NCI-H2227 treated with DMSO at 0.1 percent for 48 hours (cell line): ENCODE measurements at places on chromosomes 3 and 15.

DNA sequence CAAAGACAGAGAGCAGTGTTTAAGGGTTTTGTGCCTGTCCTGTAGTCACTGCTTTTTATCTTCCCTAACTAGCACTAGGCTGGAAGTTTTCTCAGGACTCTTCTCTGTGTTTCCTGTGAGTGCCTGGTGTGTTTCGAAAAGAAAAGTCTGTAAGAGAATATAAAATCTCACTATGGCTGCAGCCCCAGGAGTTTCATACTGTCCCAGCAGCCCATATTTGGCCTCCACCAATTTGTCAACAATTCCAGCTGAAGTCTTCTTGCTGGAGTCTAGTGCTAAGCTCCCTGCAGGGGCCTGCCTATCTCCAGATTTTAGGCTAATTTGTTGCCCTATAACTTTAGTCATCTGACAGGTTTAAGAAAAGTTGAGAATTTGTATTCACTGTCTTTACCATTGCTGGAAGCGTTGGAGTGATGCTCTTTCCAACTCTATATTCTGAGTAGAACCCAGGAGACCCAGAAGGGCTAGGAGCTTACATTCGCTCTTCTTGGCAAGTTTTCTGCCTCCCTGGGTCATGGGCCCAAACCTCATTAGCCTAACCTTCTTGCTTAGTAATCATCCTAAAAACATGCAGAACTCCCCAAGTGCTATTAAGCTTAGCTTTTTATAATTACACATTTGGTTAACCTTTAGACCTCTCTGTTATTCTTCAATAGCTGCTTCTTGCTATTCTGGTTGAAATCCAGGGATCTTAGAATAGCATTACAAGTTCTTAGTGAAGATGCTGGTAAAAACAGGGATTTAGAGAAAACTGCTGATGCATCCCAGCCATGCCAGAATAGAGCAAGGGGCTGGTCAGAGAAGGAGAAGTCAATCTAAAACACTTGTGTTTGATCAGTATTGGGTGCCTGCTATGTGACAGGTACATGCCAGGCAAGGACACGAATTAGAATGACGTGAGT, 283.1 kb downstream of the NEK10 start:
- DNase-seq: no peak

DNA sequence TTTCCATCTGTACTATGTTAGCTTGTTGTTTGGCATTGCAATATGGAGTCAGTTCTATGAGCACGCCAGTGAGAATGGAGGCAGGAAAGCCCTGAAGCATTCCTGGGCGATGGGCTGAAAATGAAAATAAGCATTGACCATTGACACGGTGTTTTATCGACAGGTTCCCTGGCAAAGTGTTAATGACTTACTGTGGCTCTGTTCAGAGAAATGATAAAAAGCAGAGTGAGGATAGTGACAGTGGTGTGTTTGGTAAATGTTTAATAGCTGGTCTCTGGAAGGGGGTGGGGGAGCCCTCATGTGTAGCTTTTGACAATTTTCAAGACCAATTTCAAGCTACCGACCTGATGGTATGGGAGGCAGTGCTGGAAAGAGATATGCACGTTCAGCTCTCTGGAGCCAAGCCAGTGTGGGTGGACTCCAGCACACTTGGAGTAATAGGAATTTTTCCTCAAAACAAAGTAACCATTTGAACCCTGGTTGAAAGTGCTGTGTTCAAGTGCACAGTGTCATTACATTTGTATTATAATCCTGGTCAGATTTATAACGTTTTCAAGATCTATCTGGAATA, 341.7 kb upstream of the ROBO2 start:
- DNase-seq: no peak

DNA sequence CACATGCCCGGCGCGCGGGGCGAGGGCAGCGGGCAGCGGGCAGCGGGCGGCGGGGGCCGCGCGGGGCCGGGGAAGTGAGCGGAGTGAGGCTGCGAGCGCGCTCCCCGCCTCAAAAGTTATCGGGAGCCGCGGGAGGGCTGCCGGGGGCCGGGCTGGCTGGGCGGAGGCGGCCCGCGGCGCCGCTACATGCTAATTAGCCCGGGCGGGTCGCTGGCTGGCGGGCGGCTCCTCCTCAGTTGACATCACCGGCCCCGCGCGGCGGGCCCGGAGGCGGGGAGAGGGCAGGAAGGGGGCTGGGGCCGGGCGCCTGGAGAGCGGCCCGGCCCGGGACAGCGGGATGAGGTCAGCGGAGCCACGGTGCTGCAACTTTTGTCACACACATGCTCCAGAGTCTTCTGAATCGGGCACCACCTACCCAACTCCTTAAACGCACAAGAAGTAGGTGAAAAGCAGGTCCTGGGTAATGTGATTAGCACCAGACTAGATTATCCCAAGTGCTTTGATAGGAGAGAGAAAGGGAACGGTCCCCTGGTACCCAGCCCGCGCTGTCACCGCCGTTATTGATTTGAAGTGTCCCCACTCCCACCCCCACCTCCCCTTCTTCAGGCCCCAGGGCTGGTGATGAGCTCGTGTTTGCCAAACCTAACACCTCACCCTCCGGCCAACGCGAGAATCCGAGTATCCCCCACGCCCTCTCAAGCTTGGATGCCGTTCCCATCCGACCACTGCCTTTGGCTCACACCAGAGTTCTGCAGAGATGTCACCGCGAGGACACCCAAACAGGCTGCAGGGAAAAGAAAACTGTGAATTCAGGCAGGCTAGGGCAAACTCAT, at the start of gene HEG1:
TSS of gene HEG1 (minus strand) at position 85 of the 833 bp plus-strand sequence. CDS start 107 bp downstream, outside the sequence.
- peak; percentile 11 for DNase-seq

DNA sequence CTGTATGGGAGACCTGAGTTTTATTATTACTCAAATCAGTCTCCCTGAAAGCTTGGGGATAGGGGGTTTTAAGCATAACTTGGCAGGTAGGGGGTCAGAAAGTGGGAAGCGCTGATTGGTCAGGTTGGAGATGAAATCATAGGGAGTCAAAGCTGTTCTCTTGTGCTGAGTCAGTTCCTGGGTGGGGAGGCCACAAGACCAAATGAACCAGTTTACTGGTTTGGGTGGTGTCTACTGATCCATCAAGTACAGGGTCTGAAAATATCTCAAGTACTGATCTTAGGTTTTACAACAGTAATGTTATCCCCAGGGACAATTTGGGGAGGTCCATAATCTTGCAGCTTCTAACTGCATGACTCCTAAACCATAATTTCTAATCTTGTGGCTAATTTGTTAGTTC, 17.8 kb upstream of the IQCF6 start:
- DNase-seq: no peak

DNA sequence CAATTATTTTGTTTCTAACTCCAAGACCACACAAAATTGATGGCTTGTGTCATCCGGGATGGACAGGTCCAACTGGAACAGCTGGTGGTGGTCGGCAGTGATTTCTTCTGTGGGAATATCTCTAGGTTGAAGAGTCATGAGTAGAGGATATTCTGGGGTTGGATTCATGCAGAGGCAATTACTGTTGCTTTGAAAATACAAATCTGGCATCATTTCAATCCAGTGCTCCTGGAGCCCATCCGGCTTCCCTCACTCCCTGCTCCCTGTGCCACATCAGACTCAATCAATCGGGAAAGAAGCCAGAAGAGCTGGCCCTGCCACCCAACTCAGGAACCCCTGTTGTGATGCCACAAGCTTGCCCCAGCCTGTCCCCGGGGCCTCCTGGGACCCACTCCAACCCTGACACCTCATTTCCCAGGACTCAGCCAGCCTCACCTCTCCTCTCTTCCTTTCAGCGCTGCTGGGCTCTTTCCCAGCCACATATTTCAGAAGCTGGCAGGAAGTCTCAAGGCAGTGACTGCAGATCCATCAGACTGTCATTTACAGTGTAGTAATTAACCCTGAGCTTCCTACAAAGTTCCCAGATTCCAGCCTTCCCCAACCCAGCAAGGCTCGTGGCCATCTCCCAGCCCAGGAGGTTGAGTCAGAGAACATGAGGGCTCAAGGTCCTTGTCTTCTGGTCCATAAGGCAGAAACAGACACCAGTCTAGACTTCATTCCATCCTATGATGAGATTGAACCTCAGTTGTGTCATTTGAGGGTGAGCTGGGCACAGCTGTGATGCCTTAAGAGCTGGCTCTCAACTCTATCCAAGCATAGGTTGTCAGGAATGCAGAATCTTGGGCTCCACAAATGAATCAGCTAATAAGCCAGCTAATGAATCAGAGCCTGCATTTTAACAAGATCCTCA, 114.0 kb downstream of the FAM174B start:
- no peak for DNase-seq

DNA sequence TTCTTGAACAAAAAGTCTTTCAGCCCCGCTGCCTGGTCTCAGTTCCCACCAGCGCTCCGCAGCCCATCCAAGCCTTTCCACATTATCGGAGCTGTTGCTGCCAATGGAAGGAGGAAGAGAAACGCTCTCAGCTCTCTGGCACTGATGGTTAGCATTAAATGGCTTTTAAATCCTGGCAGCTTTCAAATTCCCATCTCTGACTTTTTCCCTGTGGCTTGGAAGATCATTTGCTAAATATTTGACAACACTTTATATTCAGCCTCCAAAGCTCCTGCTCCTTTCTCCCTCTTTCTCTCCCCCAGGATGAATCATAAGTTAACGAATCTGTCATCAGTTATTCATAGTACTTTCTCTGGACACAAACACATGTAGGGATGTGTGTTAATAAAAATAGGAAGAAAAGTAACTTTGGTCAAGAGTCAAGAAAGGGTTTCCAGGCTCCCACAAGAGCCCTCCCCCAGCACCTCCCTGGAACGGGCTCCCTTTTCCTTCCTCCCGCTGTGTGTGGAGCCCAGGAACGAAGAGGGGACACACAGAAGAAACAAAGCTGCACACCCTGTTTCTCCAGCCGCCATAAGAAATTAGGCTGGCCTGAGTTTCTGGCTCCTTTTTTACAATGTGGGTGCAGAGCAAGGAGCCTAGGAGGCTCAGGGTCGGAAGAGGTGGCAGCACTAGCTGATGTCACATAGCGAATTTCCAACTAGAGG, 47.6 kb upstream of the TSEN2 start:
- DNase-seq: no peak

DNA sequence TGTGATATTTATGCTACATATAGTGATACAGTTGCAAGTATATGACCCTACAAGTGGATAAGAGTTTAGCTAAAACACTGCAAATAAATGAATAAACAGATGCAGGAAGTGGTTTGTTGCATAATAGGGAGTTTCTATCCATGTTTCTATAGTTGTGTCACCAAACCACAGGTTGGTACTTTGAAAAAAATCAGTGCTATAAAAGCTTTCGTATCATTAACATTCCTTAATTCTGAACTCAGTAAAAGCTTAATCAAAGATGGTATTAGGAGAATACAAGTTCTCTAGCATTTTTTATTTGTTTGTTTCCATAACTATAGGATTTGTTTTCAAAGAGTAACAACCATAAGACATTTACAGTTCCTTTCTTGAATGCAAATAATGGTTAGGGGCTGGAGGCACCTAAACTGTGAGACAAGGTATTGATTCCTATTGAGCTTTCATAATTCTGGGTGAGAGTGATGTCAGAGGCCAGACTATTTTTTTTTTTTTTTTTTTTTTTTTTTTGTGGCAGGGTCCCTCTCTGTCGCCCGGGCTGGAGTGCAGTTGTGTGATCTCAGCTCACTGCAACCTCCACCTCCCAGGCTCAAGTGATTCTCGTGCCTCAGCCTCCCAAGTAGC, 29.6 kb downstream of the CPOX start:
- no peak for DNase-seq

DNA sequence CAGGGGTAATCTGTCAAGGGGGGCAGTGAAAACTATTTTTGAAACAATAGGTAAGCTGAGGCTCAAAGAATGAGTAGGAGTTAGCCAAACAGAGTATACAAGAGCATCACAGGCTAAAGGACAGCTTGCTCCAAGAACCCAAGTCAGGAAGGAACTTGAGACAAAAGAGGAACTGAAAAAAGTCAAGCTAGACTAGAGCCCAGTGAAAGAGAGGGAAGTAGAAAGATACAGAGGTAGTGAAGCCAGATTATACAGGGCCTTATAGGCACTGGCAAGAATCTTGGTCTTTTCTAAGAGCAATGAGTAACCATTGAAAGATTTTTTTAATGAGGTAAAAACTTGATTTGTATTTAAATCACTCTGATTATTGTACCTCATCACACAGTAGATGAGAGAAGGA, 69.9 kb downstream of the FILIP1L start:
- no peak for DNase-seq

GRCh38 chr3:190826018-190826417, 36.5 kb downstream of the GMNC start:
- DNase-seq: no peak

- DNase-seq: no peak
Observed at GRCh38 chr3:102304550-102304949, 130.3 kb upstream of the ZPLD1 start.

DNA sequence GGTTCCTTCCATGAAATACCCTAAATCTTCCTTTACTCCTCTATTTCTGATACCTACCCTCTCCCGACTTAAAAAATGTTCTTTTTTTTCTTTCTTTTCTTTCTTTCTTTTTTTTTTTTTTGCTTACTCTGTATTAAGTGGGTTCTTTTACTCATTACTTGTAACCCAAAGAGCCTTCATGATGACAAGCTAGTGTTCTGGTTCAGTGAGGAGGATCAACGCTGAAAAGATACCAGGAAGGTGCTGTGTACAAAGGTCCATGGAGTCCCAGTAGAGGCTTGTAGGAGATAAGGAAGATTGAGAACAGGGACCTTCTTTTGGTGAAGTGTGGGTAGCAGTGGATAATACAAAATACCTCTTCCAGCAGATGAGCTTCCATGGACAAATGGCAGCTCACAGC, 63.8 kb upstream of the SLC2A2 start:
- no peak for DNase-seq

GRCh38 chr3:65665915-65666314, 372.8 kb downstream of the MAGI1 start:
- no peak for DNase-seq

DNA sequence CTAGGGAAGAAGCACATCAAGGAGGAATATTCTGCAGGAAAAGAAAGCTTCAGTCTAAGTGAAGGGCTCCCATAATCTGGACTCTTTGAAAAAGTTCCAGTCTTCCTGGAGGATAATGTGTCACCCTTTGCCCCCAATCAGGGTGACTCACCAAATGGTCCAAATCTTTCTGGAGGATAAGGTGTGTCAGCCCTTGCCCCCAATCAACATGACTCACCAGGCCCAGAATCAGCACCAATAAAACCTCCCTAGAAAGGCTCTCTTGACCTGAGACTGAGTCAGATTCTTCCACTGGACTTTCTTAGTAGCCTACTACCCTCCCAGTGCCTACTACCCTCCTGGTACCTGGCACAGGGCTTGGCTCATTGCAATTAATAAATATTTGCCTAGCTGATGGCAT, 9.5 kb upstream of the ARL14 start:
- no peak for DNase-seq

DNA sequence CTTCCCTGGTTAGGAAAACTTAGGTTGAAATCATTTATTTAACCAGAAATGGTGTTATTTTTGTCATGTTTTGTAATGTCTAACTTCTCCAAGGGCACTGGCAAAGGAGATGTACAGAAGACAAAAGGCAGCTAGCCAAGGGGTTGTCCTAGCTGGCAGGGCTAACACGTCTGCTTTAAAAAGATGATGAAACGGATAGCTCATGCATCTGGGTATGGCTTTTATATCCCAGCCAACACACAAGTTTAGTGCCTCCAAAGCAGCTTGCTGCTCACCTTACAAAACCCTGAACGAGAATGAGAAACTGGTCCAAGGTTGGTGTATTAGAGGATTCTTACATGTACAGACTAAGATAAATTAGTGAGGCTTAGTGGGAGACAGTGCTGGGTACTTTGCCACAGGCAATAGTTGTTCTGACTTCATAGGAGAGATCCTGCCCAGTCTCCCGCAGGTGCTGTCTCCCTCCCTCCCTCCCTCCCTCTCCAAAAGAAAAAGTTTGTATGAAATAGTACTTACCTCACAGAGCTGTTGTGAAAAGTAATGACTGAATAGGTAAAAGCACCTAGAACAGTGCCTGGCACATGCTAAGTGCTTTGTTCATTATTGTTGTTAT, 47.8 kb downstream of the KCNMB2 start:
- no peak for DNase-seq
